SK-N-DZ (cell line): ENCODE measurements at places on chromosomes 1 and 21.
A peak's percentile ranks its signal among the peaks of the same experiment; 100 is the strongest.

GRCh38 chr21:33396436-33396835 lies 6.8 kb upstream of the IFNGR2 start:
- no peak for DNase-seq

GRCh38 chr1:1833456-1833855 lies 55.2 kb upstream of the NADK start:
- no peak for DNase-seq

GRCh38 chr1:204409123-204409522 lies 2.5 kb downstream of the PPP1R15B start:
- no peak for DNase-seq

GRCh38 chr1:30380625-30380984 lies 342.8 kb downstream of the MATN1 start:
- no peak for DNase-seq

GRCh38 chr1:34681480-34682451 lies 73.1 kb upstream of the GJB5 start:
- DNase-seq, result peak; percentile 28

DNA sequence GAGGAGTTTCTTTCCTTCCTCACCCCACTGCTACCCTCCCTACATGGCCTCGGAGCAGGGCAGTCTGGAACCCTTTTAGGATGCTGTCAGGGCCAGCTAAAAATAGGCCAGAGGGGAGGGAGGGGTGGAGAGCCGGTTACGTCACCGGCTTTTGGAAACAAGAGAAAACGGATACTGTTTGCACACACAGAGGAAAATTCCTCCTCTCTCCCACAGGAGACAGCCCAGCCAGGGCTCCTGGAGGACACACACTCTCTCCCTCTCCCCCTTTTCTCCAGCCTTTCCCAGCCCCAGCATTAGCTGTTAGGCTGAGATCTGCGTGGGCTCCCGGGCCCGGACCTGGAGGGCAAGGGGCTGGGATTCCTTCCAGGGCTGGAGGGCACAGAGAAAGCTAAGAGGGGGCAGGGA lies 20.0 kb upstream of the ALDH4A1 start:
- no peak for DNase-seq

DNA sequence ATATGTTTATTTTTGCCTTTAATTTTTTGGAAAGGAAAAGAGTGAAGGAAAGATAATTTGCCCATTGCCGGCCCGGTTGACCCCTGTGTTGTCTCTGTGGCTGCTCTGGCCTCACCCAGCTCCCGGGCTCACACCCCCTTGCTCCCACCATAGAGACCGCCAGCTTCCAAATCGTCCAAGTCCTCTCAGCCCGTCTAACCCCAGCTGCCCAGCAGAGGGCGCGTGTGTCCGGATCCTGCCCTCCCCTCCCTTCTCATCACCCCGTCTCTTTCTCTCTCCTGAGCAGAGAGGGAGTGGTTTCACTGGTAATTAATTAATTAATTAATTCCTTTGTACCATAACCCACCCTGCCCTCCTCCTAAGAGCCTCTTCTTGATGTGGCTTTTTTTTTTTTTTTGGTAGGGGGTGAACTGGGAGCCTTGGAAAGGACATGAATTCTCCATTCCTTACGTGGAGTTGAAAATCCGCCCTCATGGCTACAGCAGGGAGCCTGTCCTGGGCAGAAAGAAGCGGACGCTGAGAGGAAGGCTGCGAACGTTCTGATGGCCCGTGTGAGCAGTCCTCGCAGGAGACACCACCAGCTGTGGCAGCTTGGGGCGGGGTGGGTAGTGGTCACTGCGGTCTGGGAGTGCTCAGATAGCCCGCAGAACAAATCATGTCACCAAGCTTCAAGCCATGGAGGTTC lies 45.9 kb downstream of the KIAA0040 start:
- DNase-seq, result peak; percentile 46

GRCh38 chr1:227899820-227900449 lies 47.8 kb downstream of the WNT9A start:
- DNase-seq, result no peak

DNA sequence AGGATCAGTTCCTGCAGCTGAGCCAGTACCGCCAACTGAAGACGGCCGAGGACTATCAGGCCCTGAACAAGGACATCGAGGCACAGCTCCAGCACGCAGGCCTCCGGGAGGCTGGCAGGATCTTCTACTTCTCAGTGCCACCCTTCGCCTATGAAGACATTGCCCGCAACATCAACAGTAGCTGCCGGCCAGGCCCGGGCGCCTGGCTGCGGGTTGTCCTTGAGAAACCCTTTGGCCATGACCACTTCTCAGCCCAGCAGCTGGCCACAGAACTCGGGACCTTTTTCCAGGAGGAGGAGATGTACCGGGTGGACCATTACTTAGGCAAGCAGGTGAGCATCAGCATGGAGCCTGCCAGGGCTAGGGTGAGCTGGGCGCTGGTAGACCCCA lies 10.7 kb downstream of the H6PD start:
- no peak for DNase-seq
